GM12878 (cell line): ENCODE measurements at places on chromosomes 12 and 14.

GRCh38 chr14:67396381-67396970, 15.5 kb downstream of the PLEK2 start:
- no peak for DNase-seq

DNA sequence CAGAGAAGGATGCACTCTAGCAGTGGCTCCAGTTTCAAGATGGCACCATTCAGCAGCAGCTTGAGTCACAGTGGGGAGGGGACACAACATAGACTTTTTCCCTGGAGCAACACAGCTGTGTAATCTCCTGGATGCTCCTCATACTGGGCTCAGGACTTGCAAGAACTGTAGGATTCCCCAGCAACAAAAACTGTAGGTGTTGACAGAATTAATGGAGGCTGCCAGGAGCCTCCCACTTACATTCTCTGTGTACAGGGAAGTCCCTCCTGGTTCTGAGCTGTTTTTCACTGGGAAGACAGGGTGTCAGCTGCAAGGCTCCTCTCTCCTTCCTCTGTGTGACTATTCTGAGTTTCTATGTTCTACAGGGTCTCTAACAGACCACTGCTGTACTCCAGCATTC, 217.9 kb downstream of the KIF21A start:
- no peak for DNase-seq

- DNase-seq: no peak
These were observed 360.4 kb upstream of the FOXG1 start for GRCh38 chr14:28406196-28406595.

DNA sequence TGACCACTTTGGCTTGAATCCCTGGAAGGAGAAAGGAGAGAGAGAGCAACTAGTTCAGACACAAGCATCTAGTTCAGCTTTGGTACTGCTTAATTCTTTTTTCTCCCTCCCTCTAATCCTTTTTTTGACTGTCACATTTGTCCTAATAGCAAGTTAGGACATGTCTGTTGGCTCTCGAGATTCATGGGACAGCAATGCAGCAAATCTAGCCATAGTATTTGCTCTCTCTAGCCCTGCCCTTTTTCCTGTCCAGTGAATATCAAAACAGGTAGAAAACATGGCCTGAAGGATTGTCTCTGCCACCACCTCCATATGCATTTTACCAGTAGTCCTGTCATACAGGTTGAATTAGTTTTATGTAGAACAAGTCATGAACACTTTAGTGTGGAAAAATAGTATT, 116.4 kb downstream of the PTPRB start:
- no peak for DNase-seq

DNA sequence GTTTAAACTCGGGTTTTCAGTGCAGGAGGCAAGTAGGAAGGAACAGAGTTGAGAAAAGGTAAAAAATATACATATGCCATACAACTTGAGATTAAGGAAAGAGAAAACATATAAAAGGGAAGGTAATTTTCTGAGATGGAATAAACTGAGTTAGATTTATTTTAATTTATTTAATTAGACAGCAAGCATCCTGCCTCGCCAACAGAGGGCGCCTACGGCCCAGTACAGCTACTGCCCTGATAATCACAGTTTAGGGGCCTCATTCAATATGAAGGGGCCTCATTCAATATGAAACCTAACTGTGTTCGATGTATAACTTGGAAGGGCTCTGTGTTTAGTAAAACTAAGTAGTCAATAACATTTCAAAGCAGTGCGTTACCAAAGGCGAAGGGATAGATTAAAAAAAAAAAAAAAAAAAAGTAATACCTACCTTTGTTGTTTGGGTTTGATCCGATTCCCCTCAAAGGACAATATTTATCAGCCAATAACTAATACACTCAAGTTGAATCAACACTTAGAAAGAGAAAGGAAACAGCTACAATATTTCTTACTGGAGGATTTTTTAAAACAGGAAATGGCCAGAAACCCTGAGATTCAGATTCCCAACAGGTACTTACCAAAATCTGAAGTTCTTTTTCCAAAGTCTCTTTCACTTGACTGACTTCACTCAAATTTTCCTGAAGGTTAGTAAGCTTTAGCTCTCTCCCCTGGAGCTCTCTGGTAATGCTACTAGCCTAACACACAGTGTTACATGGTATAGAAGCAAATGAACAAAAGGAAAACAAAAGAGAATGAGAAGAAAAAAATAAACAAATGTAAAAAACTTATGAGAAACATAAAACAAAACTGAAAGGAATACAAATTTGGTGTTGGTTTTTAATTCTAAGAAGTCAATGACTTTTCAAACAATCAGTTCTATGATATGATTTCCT, 70.0 kb upstream of the VPS33A start:
- DNase-seq: no peak

DNA sequence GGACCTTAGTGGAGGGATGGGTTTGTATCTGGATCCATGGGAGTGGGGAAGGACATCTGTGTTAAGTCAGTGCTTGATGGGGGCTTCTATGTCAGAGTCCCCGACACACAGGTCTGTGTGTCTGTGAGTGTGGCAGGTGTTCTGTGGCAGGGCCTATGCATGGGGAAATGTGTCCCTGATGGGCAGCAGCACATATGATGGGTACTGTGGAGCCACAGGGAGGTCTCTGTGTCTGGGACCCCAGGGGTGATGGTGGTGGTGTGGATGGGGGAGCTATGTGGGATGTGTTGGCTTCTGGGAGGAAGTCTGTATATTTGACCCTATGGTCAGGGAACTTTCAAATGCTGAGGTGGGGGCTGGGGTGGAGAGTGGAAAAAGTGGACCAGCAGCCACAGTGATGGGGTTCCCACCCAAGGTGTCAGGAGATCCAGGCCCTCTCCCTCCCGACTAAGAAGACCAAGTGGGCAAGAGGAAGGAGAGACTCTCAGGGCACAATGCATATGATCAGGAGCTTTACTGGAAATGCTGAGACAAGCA, 16.5 kb downstream of the KRT7 start:
- DNase-seq: no peak

DNA sequence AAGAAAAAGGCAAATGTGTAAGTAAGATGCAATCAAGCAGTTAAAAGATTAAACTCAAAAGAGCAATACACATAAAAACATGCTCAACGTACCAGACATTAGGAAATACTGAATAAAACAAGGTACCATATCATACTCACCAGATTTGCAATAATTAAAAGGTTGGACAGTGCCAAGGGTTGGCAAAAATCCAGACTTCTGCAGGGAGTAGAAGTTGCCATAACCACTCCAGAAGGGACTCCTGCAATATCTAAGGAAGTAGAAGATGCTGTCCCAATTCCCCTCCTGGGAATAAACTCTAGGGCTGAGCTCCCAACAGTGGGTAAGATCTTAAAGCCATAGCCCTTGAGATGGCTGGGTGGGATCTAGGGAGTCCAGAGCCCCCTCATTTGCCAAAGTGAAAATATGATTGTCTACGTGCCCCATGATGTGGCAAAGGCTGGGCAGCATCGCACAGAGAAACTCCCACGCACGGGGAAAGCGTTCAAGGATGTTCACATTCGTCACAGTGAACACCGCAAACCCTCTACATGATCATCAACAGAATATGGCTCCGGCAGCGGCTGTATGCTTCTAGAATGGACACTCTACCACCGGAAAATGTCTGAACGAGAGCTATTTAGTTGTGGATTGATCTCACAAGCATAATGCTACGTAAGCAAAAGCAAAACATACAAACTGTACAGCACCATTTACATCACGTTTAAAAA, 12.3 kb downstream of the KCTD10 start:
- DNase-seq: no peak
